ENCODE measurements at places on chromosomes 5 and 9.

DNA sequence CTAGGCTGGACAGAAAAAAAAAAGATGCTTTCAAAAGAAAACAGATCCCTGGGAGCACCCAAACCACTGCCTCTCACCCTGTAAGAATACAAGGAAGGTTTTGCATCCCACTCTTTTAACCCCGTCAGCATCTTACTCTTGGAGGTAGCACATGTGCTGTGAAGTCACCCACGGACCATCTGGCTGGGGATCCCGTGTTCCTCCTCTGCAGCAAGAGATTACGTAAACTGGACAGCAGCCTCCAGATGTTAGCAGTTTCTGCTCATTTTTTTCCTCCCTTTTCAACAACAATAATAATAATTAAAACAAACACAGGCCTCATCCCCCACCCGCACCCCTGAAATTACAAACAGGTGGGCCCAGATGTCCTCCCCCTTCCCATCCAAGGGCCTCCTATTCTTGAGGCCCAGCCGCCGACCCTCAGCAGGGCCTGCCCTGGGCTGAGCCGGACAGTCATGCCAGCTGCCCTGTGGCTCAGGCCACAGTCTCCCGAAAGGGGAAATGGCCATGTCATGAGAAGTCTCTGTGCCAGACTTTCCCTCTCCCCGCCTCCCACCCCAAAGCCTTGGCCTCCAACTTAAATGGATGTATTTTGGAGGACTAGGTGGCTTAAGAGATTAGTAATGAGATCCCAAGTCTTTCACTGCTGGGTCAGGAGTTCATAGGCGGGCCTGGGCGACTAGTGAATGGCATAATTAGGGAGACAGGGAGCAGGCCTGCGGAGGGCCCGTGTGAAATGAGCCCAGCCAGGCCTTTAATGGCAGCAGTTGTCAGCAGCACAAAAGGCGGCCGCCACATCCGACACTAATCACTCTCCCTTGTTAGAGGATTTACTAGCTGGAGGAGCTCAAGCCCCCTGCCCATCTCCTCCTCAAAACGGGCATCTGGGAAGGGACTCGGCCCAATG, 165.1 kb downstream of the PAPPA start:
- DNase-seq = no peak

DNA sequence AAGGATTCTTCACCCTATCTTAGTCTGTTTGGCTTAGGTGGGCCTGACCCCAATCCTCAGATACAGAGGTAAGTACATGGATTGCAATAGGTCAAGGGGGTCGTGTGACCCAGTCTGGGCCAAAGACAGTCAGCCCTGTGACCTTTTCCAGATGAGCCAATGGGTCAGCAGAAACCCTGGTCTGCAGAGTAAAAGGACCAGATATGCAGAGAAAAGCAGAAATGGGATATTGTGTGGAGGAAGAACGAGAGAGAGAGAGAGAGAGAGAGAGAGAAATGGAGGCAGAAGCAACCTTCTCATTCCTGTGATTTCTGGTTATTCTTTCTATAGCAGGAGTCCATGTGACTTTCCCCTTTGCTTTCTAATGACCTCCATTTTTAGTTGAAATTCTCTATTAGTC, 40.4 kb upstream of the CRB2 start:
- DNase-seq = no peak

GRCh38 chr9:83419961-83420360, 118.2 kb downstream of the FRMD3 start:
- no peak for DNase-seq

GRCh38 chr5:1728846-1729245, 70.8 kb downstream of the MRPL36 start:
- no peak for DNase-seq

DNA sequence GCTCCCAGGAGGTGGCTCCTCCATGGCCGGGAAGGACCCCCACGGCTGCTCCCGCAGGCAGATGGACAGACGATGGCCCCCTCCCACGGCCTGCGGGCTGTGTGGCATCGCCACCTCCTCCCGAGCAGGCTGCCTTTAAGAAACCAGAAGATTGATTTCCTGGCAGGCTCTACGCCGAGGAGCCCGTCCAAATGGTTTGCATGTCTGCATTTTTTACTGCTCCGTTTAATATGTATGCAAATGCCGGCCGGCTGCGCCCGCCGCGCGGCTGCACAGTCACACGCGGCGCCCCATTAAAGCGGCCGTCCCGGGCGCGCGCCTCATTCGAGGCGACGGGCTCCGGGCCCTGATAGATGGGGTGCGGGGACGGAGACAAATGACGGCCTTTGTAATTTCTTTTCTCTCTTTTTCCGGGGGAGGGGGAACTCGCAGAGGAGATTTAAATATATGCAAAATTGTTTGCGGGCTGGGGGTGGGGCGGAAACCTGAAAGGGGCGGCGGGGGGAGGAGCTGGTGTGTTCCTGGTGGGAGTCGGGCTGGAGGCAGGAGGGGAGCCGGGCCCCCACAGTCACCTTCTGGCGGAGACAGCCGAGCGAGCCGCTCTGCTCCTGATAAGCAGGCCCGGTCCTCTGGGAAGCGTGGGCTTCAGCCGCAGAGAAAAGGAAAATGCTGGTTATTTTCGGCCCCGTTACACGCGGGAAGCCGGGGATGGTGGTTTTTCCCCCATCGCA, 158.7 kb upstream of the IER5L start:
- DNase-seq = no peak

DNA sequence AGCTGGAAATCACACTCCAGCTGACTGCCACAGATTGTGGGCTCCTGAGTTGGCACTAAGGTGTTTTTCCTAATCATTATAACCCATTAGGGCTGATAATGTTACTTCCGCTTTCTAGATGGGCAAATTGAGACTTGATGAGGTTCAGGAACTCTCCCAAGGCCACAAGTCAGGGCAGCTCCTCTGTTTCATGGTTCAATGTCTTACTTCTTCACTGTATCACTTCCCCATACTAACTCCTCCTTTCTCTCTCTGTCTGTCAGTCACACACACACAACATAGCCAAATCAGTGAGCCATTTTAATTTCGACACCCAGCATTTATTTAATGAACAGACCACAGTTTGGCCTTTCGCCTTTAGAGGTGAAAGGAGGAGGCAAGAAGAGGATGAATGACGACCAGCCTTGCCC, 17.8 kb upstream of the TRAF1 start:
- DNase-seq = no peak

GRCh38 chr5:9124071-9124470, 421.8 kb downstream of the SEMA5A start:
- DNase-seq = no peak

- DNase-seq = no peak
Observed at GRCh38 chr9:11471321-11471720, 858.5 kb upstream of the PTPRD start.

- DNase-seq = no peak
Observed at GRCh38 chr9:76292246-76292645, 102.0 kb downstream of the RFK start.

- no peak for DNase-seq
Observed at GRCh38 chr5:9174446-9174845, 371.4 kb downstream of the SEMA5A start.

GRCh38 chr5:127801751-127802476, 98.7 kb downstream of the CCDC192 start:
- DNase-seq = no peak

GRCh38 chr9:128792978-128793686, 6.1 kb downstream of the TBC1D13 start:
- no peak for DNase-seq

GRCh38 chr5:124253203-124253810, 493.1 kb downstream of the ZNF608 start:
- no peak for DNase-seq

GRCh38 chr5:32450952-32451351, 6.4 kb upstream of the ZFR start:
- no peak for DNase-seq

GRCh38 chr5:145846081-145846480, 10.9 kb upstream of the PRELID2 start:
- no peak for DNase-seq

All from stimulated activated CD4-positive, alpha-beta T cell treated with anti-CD3 and anti-CD28 coated beads, Interleukin-4, amount 100 ng/mL, for 48 hours (primary cell).